A549 (cell line): ENCODE measurements at places on chromosomes 12 and 14.

DNA sequence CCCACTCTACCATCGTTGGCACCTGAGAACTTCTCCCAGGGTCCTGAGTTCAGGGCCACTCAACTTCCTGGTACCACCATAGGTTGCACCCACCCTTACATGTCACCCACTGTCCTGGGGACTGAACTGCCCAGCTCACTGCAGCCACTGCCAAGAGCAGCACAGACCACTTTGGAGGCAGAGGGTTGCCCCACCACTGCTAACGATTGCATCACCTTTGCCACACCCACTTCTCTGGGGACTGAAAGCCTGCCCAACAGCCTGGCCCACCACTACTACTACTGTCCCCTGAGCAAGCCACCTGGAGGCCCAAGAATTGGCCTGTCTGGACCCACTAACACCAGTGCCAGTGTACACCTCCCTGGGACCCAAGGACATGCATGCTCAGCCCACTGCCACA is 27.6 kb downstream of the CACNA2D4 start:
- no peak for DNase-seq

DNA sequence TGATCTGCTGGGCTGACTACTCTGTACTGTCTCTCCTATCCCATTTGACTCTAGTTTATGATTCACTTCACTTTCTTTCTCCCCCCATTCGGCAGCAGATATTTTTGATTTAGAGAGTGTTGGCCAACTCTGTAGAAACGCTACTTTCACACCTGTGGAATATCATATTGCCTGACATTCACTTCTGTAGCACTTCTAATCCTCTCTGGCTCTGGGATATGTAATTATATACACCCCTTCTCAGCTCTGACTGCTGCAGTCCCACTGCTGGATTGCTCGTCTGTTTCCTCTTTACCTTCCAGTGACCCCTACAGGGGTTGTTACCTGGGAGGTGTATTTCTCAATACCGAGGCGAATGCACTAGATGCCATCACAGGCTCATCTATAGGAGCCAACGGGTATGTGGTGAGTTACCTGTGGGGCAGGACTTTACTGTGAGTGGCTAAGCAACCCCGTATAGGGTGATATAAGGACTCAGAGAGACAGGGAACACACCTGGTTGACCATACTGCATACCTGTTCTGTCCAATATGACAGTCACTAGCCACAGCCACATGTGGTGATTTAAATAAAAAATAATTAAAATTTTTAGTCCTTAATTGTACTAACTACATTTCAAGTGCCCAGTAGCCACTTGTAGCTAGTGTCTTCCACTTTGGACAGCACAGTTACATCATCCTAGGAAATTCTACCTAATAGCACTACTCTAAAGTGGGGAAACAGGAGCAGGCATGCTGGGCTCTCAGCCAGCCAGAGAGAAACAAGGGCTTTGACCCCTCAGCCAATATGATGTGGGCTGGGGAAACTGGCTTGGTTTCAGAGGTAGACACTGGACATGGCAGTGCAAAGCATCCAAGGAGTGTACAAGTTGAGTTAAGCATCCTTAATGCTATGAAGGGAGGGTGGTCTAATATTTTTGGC is 95.0 kb downstream of the C12orf75 start:
- DNase-seq = no peak

DNA sequence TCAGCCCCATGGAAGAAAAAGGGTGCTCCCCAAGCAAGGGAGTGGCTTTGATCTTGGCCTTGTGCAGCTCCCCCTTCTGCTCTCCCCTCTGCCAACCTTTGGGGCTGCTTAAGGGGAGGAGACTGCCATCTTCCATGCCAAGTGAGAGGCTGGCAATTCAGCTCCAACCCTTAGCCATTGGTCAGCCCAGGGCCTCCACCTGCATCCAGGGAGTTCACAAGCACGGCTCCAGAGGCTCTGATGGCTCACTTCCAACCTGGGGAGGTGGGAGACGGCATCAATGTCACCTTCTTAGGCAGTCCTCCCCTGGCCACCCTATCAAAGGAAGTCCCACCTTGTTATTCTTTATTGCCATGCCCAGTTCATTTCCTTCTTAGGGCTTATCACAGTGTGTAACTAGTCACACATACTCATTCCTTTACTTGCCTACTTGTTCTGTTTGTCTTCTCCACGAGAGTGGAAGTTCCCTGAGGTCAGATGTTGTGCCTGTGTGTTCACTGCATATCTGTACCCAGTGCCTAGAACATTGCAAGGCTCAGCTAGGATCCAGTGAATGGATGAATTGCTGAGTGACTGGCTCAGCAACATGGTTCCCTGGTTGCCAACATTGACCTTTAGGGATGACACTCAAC is 5.0 kb downstream of the HDAC7 start:
- no peak for DNase-seq

DNA sequence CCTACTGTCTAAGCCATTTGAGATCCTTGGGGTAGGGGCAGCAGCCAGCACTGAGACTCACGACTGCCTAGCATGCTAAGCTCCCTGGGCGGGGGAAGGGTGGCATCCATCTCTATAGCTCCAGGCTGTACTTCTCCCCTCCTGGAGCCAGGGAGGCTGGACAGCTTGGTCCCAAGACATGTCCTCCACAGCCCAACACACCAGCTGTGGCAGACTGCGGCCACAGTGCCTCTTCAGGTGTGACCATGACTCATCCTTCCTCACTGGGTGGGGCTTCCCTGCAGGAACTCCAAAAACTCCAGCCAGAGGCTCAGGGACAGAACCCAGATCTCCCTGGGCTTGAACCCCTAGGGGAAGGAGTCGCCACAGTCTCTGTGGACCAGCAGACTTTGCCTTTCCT is 193.9 kb downstream of the GPHN start:
- DNase-seq = no peak

GRCh38 chr14:50383618-50384225 is 13.0 kb downstream of the CDKL1 start:
- no peak for DNase-seq

DNA sequence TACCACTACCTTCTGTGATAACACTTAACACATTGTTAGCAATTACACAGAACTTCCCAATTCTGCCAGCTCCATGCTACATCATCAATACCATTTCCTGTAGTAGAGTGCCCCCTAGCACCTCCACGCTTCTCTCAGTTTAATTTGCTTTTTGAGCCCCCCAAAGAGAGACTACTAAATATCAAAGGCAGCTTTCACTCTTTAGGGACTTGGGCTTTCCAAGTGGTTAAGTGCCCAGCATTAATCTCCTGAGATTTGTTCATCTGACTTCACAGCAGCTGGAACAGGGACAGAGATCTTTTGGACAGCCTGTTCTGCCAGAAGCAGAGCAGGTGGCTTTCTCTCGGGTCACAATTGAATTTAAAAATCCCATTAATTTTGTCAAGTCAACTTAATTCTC is 954.9 kb downstream of the DIO2 start:
- no peak for DNase-seq

GRCh38 chr14:53896726-53897125 is 59.9 kb downstream of the BMP4 start:
- no peak for DNase-seq

DNA sequence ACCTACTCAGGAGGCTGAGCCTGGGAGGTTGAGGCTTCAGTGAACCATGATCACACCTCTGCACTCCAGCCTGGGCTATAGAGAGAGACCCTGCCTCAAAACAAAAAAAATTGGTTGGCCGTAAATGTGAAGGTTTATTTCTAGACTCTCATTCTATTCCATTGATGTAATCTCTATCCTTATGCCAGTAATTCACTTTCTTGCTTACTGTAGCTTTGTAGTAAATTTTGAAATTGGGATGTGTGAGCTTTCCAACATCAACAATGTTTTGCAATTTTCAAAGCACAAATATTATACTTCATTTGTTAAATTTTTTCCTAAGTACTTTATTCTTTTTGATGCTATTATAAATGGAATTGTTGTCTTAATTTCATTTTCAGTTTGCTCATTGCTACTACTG is 24.6 kb downstream of the LIN52 start:
- DNase-seq = no peak
